ENCODE measurements at places on chromosomes 7 and 10.

GRCh38 chr7:69309601-69310000 lies 288.7 kb upstream of the AUTS2 start:
- no peak for DNase-seq

- no peak for DNase-seq
Observed at GRCh38 chr7:21887353-21887752, 58.3 kb downstream of the CDCA7L start.

- DNase-seq, result no peak
Observed at GRCh38 chr10:1643161-1643907, 94.0 kb downstream of the ADARB2 start.

- no peak for DNase-seq
Observed at GRCh38 chr7:85602196-85602595, 415.3 kb upstream of the SEMA3D start.

- no peak for DNase-seq
Observed at GRCh38 chr7:106142136-106142535, 30.0 kb upstream of the SYPL1 start.

DNA sequence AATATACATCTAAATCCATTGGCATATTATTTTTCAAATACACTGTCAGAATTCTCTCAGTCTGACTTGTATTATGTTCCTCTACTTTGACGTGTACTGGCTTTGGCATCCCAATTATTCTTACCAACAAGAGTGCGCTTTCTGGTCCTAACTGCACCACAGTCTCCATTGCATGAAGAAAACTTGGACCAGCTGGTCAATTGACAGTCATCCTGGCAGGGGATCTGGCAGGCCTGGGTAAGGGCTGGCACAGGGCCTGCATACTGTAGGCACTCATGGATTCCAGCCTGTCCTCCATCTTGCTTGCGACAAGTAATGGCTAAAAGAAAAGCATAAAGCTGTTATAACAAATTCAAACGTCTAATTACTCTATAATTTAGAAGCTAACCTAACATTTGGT lies 384.9 kb downstream of the THSD7A start:
- no peak for DNase-seq

DNA sequence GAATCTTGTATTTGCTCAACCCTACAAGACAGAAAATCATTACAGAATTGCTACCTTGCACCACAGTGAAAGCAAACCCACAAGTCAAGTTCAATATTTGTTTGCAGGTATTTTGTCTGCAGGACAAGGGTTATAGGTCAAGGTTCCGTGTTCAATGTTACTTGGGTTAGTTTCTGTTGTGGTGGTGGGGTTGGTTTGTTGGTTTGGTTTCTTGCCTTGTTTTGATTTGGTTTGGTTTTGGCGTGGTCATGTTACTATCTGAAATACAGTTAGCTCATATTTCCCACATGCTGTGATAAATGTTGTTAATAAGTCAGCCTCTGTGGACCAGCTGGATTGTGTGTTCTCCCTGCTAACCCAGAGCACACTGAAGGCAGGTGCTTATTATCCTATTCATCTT lies 75.6 kb upstream of the INSIG1 start:
- no peak for DNase-seq

DNA sequence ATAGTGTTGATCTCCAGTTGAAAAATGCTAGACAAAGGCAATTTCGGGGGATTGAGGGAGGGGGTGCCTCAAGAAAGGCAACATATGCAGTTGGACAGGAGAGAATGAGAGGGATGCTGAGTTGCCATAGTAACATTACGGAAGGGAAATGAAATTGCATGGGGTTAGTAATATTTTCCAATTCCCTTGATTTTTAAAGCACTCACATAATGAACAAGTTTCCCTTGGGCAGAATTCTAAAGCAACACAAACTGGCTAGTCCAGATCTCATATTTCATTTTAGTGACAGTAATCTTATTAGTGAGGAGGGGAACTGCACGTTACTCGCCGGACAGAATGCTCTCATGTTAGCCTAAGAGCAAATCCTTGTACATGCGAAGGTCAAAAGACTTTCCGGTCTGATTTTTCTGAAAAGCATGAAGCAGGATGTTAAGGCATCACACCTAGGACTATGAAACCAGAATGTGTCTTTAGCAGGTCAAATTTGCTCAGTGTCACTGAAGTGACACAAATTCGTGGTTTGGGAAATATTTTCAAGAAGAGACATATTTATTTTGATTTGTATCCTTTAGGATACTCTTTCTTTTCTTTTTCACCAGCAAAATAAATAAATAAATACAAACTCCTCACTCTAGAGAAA lies 165.5 kb downstream of the ANK3 start:
- no peak for DNase-seq

GRCh38 chr7:91634485-91635177 lies 245.9 kb downstream of the MTERF1 start:
- no peak for DNase-seq

GRCh38 chr10:21293518-21294356 lies 231.7 kb downstream of the SKIDA1 start:
- DNase-seq, result no peak

- DNase-seq, result no peak
Observed at GRCh38 chr10:123382491-123382890, 228.3 kb downstream of the BUB3 start.

DNA sequence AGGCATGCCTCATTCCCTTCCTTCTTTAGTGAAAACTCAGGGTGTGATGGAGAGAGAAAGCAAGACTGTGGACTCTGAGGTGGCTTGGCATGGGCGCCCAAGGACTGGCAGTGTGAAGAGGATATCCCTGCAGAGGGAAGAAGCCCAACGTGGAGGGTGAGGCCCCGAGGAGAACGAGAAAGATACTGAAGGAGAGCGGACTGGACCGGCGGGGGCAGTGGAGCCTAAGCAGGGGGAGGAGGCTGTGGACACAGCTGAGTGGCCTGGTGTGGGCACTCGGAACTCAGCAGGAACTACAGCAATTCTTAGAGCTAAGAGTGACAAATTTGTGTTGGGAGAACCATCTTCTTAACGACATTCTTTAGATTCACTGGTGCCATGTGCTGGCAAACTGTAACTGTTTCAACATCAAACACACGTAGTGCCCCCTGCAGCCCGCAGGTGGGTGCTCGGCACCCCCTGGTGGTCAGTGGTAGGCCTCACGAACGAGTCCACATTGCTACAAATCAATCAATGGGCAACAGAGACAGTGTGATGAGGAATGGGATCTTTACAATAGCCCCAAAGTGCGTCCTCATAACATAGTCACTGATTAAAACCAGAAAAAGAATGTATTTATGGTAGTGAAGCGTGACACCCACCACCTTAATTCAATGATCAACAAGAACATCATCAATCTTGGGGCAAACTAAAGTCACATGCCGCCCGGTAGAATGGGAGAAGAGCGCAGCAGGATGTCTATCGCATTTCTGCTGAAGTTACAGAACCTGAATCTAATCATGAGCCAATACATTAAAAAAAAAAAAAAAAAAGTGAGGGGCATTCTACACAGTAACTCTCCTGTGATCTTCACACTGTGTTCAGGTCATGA lies 2.0 kb upstream of the SFTPA1 start:
- no peak for DNase-seq

GRCh38 chr10:71587941-71588573 lies 131.5 kb downstream of the C10orf105 start:
- no peak for DNase-seq

DNA sequence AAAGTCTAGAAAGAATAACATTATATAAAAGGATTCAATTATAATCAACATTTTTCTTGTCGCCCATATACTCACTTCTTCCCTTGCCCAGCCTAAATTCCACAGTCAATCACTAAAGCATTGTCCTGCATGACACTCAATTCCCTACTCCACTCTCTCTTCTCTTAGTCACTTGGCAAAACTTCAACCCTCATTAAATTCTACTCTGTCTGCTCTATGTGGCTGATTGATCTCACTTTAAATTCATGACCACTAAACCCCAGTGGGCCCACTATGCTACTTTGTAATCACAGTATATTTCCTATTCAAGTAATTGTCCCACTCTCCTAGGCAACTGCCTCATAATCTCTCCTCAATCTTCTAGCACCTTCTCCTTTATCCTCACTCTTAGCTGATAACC lies 54.1 kb downstream of the MTERF1 start:
- DNase-seq, result no peak

DNA sequence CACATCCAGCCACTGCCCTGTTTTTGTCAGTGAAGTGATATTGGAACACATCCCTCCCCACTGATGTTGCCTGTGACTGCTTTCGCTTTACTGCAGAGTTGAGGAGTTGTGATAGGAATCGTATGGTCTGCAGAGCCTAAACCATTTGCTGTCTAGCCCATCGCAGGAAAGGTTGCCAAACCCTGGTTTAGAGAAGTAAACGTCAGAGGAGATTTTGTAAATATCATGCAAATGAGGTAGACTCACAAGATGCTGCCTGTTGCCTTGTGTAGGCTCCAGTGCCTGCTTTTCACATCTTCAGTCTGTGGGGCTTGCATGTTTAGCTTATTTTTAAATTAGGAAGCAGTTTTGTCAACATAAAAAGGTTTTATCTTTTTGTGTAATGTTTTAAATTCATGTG lies 107.1 kb downstream of the TRRAP start:
- DNase-seq, result no peak
